ENCODE measurements at places on chromosomes 16 and 17.

DNA sequence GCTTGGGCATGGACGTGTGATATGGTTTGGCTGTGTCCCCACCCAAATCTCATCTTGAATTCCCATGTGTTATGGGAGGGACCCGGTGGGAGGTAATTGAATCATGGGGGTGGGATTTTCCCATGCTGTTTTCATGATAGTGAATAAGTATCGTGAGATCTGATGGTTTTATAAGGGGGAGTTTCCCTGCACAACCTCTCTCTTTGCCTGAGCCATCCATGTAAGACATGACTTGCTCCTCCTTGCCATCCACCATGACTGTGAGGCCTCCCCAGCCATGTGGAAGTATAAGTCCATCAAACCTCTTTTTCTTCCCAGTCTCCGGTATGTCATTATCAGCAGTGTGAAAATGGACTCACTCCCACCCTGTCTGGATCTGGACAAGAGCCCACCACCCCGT, 393.4 kb downstream of the SEC14L1 start:
- no peak for DNase-seq

GRCh38 chr16:31451681-31452351, 7.5 kb upstream of the ARMC5 start:
- DNase-seq, result no peak

- no peak for DNase-seq
Measured at GRCh38 chr16:680967-681745, 946 bp downstream of the STUB1 start.

DNA sequence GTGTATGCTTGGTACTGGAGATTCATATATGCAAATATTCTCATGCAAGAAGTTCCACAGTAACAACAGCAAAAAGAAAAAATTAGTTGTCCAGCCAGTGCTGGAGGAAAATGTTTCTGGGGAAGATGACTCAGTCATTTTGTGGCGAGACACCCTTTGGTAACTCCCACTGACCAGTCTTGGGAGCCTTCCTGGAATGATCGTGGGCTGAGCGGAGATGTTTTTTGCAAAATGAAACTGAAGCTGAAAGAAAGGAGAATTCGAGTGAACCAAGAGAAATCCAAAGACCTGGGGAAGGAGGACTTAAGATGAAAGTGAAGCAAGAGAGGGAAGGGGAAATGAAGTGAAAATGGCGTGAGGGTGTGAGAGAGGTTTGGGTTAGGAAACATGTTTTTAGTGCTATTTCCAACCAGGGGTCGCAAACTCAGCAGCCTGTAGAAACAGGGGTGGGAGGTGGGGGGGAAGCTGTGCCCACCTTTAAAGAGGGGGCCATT, 5.2 kb downstream of the ITPRIPL2 start:
- no peak for DNase-seq

DNA sequence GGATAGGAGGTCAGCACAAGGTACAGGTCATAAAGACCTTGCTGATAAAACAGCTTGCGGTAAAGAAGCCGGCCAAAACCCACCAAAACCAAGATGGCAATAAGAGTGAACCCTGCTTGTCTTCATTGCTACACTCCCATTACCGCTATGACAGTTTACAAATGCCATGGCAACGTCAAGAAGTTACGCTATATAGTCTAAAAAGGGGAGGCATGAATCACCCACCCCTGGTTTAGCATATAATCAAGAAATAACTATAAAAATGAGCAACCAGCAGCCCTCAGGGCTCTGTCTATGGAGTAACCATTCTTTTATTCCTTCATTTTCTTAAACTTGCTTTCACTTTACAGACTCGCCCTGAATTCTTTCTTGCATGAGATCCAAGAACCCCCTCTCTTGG, 1.0 kb upstream of the HSBP1 start:
- no peak for DNase-seq

- DNase-seq, result no peak
Measured at GRCh38 chr17:34725725-34726124, 146.3 kb downstream of the TMEM132E start.

- no peak for DNase-seq
Measured at GRCh38 chr16:1665829-1666228, 12.2 kb upstream of the JPT2 start.

- DNase-seq, result no peak
Measured at GRCh38 chr16:53509906-53510703, 7.1 kb upstream of the AKTIP start.

GRCh38 chr17:78958641-78959127, 21.0 kb downstream of the LGALS3BP start:
- no peak for DNase-seq

DNA sequence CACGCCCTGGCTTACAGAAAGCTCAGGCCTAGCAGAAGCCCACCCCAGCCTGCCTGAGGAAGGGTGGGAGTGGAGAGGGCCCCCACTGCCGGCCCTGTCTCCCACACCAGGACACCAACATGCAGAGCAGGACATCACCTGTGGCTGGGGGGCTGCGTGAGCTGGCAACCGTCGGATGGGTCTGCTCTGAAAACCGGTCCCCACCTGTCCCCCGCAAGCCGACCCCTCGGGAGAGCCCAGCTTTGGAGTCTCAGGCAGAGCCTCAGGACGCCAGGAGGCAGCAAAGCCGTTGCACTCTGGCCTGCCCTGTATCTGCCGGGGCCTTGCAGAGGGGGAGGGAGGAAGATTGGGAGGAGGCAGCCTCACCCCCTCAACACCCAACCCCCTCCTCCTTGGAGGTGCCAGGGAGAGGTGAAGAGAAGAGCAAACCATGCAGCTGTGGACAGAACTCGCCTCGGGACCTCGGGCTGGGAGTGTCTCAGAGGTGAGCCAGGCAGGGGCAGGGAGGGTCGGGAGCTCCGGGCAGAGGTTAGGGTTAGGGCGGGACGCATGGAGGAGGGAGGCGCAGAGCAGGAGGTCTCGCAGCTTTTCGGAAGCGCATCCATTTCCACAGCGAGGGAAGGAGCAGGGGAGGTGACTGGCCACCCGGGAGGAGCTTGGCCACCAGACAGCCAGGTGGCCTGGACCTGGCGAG, 30.4 kb upstream of the ZC3H18 start:
- DNase-seq, result no peak

- DNase-seq, result no peak
Measured at GRCh38 chr16:17350207-17350606, 120.6 kb downstream of the XYLT1 start.

DNA sequence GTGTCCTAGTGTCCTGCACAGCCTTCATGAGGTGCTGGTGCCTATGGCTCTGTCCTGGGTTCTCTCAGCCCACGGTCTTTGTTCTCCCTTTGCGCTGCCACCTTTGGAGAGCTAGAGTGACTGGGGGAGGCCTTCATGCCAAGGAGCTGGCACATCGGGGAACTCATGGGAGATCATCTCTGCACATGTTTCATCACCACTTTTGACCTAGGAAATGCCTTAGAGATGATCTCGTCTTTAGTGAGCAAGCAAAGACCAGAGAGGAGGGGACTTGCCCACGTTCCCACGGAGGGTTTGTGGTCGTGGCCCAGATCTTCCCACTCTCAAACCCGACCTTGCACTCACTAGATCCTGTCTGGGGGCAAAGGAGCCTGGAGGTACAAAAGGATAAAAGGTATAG, 23.5 kb downstream of the TBX4 start:
- no peak for DNase-seq

DNA sequence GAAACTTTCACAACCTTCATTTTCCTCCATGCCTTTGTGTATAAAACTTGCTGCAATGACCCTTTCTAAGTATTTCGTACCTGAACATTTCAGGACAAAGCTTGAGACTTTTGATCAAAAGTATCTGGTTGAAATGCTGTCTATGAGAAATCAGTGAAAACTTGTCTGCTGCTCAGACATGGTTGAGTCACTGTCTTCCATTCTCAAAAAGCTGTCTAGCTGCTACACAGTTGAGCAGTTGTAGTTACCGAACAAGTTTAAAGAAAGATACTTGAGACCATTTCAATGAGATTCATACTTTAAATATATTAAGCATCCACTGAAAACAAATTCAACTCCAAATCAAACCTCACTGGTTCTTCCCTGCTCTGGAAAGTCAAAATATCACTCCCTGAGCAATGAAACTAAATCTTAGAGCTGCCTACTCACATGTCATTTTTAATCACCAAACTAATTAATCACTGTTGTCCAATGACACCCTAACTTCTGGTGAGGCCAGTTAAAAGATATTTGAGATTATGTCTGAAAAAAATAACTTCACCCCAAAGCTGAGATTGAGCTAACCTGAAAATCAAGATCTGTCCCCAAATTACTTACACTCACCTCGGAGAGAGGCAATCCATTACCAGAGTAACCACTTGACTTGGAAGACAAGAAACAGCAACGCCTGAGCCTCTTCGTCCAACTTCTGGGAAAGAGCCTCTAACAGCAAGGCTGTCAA, 488 bp downstream of the TMEM100 start:
- no peak for DNase-seq

- DNase-seq, result no peak
Measured at GRCh38 chr16:29898804-29899515, 390 bp downstream of the SEZ6L2 start.

GRCh38 chr16:27156579-27156978, 46.7 kb upstream of the KDM8 start:
- no peak for DNase-seq

- no peak for DNase-seq
Measured at GRCh38 chr17:1746975-1747543, 4.4 kb downstream of the SERPINF2 start.

DNA sequence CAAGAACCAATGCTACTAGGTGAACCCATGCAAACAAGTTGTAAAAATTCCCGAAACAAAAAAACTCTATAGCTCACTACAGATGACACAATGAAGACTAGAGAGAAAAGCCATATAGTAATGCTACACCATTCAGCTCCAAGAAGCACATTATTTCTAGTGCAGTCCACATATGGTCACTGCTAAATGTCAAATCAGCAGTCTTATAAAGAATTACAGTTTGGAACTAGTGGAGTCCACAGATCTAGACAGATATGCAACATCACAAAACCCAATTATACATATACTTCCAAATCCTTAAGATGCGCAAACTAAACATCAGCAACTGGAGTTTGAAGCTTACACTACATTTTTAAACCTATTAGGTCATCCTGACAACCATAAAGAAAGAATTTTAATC, 33.5 kb downstream of the GPATCH8 start:
- no peak for DNase-seq

- DNase-seq, result no peak
Measured at GRCh38 chr17:79273660-79274059, 199.0 kb downstream of the ENGASE start.

DNA sequence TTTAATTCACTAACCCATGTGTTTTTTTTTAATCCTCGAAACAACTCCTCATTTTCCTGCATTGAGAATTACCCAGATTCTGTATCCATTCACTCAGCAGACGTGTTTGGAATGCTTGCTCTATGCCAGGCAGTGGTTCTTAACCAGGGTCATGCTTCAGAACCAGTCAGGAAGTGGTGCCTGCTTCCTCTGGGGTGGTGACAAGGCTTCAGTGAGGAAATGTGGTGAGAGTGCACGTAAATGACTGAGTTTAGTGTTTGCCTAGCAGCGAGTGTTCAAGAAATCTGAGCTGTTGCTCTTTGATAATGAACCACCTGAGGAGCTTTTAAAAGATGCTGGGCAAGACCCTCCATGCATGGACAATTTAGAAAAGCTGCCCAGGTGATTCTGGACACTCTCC, 9.9 kb downstream of the ZFP90 start:
- no peak for DNase-seq

DNA sequence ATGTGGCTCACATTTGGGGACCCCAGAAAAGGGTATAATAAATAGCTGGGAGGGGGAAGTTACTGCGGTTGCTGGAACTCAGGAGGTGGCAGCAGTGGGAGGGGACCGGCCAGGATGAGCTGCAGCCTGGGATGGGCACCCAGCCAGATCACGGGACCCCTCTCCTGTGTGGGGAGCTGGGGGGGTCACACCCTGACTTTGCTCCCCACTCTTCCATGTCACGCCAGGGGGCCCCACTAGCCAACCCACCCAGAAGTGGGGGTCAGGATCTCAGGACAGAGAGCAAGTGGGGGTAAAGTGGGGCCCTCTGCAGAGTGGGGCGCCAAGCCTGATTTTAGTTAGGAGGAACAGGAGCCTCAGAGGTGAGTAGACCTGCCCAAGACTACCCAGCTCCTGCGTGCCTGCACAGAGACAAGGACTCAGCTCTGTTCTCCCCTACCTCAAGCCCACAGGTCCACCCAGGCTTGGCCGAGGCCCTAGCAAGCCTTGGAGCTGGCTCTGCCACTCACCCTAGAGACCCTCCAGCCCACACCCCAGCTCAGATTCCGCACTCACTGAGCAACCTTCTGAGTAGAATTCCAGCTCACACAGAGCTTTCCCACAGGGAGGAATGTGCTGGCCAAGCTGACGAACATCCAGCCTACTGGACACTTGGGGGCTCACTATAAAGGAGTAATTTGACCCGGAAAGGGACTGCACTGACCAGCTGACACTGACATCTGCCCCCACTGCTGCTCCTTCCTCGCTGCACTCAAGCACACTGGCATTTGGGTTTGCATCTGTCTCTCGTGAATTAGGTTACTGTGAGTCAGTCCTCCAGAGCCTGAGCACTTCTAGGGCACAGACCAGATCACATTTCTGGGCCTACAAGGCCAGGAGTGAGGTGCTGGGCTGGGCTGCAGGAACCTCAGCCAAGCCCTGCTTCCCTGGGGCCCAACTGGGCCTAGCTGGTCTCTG, 310.1 kb downstream of the C16orf95 start:
- DNase-seq, result no peak

DNA sequence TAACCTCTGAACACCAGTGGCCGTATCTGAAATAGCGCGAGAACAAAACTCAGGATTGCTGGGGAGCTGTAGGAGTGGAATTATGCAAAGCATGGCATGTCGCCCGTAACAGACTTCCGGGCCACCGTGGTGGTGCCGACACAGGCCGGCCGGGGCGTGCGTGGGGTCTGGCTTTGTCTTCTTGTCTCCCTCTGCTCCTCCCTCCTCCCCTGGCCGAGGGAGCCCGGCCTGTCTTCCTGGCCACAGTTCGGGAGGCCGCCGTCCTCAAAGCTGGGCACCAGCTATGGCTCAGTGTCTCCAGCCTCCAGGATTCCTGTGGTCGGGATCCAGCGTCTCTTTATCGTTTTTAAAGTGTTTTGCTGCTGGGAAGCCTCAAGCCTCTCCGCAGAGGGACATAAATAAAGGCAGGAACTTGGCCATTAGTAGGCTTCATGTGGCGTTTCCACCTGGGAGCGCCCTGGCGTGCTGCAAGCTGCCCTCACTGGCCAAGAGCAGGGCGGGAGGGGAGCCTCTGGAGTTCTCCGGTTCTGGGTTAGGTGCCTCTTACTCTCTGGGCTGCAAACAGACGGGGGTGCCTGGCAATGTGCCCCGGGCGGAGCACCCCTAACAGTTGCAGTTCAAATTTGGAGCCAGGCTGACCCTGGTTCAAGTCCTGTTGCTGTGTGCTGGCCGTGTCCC, 22.0 kb upstream of the NPTX1 start:
- DNase-seq, result no peak

DNA sequence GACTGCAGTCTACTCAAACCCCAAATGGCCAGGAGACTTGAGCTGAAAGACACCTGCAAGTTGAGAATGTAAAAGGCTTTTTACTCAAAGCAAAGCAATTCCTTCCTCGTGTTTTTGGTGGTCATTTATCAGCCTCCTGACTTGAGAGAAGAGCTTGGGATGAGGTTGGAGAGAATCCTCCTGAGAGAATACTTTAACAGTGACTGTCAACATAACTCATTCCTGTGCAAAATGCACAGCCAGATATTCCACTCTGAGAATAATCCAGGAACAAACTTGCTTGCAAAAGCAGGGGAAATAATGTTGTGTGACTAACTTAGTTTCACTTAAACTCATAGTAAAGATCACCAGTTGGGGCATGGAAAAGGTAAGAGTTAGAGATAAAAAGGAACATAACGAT, 53.4 kb downstream of the SNTB2 start:
- no peak for DNase-seq
